ENCODE measurements at places on chromosomes 12 and 14. TPM values are rescaled to one million over a fixed set of nuclear protein-coding genes. Genes with fewer than 3 reads are reported as not detected.

DNA sequence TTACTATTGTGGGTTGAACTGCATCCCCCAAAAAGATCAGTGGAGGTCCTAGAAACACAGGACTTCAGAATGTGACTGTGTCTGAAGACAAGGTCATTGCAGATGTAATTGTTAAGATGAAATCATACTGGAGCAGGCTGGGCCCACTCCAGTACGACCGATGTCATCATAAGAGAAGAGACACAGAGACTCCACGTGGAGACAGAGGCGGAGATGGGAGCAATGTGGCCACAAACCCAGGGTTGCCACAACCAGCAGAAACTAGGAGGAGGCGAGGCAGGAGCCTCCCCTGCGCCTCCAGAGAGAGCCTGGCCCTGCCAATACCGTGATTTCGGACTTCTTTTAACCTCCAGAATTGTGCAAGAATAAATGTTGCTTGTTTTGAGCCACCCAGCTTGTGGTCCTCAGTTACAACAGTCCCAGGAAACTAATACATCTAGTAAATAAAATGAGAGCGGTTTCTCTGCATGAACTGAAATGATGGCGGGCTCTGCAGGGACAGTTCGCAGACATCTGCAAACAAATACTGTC lies 25.7 kb upstream of the FZD10 start:
- DNase-seq = no peak

DNA sequence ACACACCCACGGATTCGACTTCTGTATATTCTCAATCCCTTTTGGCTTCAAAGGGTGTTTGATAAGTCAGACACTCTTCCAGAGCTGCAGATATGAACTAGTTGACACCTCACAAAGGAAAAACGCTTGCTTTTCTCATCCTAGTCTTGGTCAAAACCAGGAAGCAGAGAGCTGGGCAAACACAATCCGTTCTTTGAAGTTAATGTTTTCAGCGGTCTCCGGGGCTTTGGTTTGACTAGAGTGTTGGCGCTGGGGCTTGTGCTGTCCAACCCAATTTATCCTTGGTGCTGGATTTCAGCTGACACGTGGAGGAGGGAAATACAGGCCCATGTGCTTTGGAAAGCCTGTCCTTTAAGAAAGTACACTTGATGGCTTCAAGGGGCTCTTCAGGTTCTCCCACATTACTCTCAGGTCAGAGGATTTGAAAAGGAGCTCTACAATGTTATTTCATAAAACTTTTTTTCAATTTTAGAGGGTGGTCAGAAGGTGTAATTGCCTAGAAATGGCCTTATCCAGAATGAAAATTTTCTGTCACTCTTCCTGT lies 985.8 kb downstream of the VRK1 start:
- no peak for DNase-seq

DHRS2 gene
- 41.7 TPM for polyA plus RNA-seq

DNA sequence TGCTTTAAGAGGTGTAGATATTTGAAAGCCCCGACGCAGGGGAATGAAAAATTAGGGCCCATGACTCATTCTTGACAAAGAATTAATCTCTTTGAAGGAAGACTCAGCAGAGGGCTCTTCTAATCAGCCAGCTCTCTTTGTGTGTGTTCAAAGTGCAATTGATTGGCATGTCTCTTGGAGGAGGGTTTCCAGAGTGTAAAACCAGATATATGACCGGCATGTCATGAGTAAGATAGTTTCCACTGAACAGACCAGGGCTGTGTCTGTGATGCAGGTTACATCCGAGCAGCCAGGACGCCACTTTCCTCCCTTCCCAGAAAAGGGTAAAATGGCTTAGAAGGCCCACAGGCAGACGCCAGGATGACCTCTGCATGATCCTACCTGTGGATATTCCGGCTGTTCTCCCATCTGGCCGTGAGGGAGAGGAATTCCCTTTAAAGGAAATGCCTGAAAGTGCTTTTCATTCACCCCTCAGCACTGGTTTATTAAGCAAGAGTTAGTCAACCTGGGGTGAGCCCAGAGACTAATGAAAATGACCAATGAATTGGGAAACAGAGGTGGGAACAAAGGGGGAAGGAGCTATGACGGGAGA lies 7.2 kb upstream of the KRT75 start:
- DNase-seq = no peak

DNA sequence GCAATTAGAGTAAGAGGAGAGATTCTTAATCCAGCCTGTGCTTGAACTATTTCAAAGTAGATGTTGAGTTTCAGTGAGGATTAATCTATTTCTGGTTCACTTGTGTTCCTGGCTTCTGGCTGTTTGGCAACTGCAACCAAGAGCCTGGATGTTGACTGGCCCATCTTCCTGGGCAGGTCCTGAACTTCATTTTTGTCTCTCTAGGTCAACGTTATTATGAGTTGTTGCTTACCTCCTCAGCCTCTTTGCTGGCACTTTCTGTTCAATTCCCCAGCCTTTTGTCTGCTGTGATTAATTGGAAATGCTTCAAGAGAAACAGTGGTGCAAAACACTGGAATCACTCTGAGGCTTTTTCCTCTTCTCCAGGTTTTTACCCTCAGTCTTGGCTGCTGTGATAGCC lies 56.8 kb downstream of the TMEM132D start:
- DNase-seq = no peak

GRCh38 chr12:7099290-7099996 lies 7.2 kb upstream of the C1R start:
- DNase-seq = no peak

DNA sequence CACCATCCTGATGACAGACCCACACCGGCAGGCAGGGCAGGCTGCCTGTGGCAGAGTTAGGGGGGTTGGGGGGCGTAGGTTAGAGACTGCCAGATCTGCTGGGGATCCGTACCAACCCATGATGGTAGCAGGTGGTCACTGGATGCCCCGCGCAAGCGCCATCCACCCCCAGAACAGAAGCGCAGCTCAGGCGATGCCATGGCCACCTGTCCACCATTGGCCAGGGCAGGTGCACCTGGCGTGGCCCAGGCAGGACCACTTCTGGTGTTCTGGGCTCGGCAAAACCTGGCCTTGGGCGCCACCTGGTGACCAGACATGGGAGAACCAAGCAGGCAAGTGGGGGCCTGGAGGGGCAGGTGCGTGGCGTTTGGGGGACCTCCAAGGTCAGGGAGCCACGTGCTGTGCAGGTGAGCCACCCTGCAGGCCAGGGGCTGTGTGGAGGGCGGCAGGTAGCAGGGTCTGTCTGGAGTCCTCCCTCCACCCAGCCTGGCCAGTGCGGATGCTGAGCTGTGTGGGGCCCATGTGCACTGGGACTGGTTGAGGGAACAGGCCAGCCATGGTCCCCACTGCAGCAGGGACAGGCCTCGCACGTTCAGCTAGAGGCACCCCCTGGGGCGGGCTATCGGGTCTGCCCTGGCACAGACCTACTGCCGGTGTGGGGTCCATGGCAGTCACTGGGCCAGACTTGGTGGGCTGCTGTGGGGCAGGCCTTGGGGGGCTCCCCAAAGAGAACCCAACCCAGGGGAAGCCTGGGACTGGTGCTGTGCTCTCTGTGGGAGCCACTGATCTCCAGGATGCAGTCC lies 15.6 kb downstream of the BAG5 start:
- DNase-seq = no peak

KCNH3 gene
- polyA plus RNA-seq = 5.2 TPM

All from left kidney (tissue), 8 donors.